Esophagus muscularis mucosa (tissue), 4 donors: ENCODE measurements at places on chromosomes 2 and 18. TPM values are rescaled to one million over a fixed set of nuclear protein-coding genes. Genes with fewer than 3 reads are reported as not detected.

- no peak for DNase-seq
These were observed 418.0 kb upstream of the TNP1 start for GRCh38 chr2:217277646-217278398.

DNA sequence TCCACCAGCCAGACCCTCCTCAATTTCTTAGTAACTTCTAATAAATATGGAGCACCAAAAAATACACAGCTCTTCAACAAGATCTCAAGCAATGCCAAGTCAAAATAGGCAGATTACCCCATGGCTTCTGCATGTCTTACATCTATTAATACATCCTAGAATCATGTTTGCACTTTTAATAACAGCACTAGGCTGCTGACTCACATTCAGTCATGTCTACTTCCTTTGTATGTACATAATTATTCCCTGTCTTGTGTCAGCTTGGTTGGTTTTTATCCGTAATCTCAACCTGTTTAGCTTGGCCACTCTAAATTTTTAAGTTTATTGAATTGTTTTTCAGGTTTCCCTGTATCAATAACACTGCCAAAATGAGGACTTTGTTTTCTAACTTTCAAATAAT, 420.1 kb upstream of the ACVR2A start:
- no peak for DNase-seq

DNA sequence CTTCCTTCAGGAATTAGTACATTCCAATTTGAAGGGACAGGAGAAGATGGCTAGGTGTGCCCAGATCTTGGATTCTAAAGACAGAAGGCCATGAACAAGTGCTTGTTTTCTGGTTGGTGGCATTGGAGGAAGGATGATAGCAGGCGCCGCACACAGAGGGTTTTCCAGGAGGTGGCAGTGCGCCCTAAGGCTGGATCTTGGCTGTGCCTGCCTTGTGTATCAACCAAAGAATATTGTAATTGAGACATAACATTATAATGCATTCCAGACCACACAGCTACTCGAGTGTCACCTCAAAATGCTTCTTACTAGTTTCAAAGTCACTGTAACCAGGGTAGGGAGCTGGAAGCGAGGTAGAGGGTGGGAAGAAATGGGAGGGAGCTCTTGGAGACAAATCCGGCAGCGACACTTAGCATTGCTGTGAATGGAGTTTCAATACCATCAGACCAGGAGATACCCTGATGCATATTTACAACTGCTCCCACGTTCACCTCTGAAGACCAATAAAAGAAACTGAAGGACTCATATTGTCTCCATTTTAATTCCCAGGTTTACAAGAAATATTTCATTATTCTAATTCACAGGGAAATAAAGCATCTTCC, 42.5 kb downstream of the CPO start:
- DNase-seq: peak; percentile 92

GRCh38 chr2:149744865-149745264, 157.3 kb upstream of the MMADHC start:
- DNase-seq: no peak

DNA sequence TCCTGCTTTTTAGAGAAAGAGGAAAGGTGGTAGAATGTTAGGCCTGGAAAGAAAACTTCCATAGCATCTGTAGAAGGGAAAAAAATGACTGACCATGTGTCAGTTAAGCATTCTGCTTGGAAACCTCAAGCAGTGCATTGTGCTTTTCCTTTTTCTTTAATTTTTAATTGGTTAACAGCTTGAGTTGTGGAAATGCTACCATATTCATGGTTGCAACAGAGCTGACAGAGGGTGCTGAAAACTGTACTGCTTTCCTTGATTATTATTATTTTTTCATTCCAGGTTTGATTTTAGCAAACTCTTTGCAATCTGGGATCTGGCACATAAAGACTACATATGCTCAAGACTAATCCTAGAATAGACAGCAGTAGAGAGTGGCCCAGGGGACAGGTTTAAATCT, 404.5 kb downstream of the EPHA4 start:
- DNase-seq: no peak

DNA sequence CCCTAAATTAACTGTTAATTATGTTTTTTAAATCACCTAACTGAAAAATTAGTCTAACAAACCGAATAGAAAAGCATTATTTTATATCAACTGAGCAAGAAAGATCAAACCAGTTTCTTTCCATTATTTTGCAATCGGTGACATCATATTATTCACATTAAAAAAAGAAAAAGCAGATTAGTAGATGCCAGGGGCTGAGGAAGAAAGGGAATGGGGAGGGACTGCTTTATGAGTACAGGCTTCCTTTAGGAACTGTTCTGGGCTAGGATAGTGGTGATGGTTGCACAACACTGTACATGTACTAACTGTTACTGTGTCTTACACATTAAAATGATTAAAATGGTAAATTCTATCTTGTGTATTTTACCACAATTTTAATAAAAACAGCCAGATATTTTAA, 59.3 kb downstream of the COBLL1 start:
- no peak for DNase-seq

- DNase-seq: no peak
These were observed 47.9 kb downstream of the LDLRAD4 start for GRCh38 chr18:13266218-13267100.

DNA sequence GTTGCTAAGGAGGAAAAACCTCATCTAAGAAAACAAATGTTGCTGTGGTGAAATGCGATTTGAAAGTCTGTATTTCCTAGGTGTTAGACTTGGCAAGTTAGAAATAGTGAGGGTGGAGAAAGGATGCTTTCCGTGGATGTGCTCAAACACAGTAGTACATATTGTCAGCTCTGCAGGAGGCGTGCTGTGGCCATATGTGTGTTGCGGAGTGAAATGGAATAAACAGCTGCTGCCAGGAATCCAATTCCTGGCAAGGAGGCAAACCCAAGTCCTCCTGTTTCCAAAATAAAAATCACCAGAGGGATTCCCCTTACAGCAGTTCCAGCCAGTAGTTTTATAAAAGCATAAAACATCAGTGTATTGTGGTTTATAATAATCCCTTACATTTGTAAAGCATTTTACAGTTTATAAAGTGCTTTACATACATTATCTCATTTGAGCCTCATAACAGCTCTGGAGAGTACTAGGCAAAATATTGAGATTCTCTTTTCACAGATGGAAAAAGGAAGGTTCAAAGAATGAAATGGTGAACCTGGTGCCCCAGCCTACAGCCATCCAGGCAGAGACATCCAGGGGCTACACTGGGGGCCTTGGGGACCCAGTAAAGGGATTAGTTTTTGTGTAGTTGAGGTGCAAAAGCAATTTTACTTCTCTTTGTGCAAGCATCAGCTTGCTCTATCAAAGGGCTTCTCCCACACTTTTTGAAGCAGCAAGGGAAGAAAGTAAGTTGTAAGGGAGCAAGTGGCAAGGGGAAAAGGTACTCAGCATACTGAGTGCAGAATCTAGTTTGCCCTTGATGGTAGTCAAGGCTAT, 206.0 kb downstream of the AGPS start:
- DNase-seq: peak; percentile 79

GRCh38 chr18:32439802-32440201, 30.9 kb downstream of the GAREM1 start:
- DNase-seq: no peak

DNA sequence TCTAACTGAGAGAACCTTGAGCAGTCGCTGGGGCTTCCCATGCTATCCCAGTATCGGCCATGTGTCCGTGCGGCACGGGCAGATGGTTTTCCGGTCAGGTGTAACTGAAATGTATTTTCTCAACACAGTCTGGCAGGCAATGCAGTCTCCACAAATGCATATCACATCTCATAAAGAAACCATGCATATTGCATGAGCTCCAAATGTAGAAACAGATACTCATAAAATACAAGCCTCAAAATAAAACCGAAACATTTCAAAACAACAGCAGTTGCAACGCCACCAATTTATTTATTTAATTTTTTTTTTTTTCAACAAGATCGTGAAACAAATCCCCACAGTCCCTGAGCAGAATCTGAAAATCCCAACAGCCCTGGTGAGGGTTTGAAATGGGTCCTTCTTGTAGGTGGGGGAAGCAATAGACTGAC, 299.4 kb downstream of the LPIN1 start:
- no peak for DNase-seq

DNA sequence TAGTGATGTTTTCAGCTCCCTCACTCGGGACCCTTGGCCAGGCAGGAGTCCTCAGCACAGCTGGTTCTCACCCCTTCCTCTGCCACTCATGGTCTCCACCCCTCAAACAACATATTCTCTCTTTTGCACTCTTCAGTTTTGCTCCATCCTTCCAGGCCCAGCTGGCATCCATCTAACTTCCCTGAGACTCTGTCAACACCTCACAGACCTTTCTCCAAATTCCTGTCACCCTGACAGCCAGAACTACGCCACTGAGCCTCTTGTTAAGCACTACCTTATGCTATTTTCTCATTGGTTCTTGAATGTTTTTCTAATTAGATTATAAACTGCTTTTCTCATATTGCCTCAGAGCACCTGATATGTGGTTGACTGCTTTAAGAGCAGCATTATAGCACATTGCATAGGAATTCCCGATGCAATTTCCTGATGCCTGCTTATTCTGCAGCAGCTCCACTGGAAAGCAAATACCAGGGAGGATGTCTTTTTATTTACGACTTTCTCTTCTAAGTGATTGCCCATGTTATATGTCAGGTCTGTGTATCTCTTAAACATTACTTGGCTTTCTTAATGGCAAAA, 12.4 kb upstream of the INO80C start:
- peak; percentile 24 for DNase-seq

DNA sequence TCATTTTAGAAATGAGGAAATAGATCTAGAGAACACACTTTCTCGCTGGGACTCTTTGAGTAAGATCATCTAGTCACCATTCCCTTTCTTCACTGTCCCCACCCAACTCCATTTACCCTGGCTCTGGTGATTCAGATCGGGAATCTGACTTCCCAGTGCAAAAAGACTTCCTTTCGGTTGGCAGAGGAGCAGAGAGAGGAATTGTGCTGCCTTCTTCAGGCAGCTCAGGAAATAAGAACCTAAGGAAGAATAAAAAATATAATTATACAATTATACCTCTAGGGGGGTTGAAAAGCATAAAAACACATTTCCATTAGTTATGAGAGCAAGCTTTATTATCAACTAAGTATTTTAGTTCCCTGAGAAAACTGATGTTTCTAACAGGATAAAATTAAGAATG, 9.3 kb upstream of the MPP4 start:
- DNase-seq: no peak

The IMMT gene
- total RNA-seq: 67.3 TPM

The ASB18 gene
- total RNA-seq: not detected

The LYPD1 gene
- 0.71 TPM for total RNA-seq

The NMUR1 gene
- 5.4 TPM for total RNA-seq

The CRYGD gene
- not detected for total RNA-seq

The PARD6G gene
- 11.3 TPM for total RNA-seq

The SH3RF3 gene
- 9.6 TPM for total RNA-seq
